ENCODE measurements at places on chromosomes 4 and X. TPM values are rescaled to one million over a fixed set of nuclear protein-coding genes. Genes with fewer than 3 reads are reported as not detected.
A peak's percentile ranks its signal among the peaks of the same experiment; 100 is the strongest.

DNA sequence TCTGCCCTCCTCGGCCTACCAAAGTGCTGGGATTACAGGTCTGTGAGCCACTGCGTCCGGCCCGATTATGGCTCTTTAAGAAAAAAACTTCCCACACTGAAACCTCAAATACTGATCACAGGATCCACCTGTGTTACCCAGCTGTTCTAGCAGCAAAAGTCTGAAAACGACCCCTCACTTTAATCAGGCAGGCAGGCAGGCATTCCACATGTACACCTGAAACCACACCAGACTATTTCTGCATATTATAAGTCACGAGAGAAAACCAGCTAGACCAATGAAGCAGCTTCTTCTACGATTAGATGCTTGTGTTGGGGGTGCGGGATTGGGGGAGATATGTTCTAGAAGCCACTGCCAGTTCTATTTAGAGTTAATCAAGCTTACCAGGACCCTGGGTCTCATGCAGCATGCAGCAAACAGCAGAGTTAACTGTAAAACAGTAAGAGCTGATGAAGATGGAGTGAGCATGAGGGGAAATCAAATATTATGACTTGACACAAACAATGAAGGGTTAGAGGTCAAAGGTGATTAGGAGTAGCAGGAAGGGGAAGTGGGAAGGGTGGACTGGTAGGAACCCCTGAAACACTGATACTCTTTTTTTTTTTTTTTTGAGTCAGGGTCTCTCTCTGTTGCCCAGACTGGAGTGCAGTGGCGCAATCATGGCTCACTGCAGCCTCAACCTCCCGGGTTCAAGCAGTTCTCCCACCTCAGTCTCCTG is 18.9 kb upstream of the NKRF start:
- H3K4me3 ChIP-seq, result no peak overlapping the region
- no peaks in the 10 kb centered on the region for H3K27me3 ChIP-seq
- H3K4me1 ChIP-seq, result no peaks in the 10 kb centered on the region
- H3K27ac ChIP-seq, result no peak overlapping the region
- peaks cover 52% of the 10 kb centered on the region for H3K36me3 ChIP-seq

DNA sequence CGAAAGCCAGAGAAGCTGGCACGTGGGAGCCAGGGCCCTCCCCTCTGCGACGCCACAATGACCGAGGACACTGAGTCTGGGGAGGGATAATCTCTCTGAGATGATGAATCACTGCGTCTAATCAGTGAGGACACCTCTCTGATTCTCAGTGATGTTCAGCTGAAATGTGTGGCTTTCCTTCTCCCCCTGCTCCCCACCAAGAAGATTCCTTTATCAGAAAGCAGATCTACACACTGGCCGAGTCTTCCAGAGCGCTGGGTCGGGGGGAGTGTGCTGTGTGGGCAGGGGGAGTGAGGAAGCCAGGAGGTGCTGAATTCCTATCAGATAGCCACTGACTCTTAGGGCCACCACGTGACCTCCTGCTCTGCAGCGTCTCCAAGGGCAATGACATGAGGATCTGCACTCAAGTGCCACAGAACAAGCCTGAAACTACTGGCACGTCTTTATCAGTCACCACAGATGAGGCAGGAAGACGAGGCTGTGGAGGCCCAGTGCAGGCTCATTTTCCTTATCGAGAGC is 89.2 kb downstream of the GATB start:
- H3K27ac ChIP-seq, result no peak overlapping the region
- H3K4me1 ChIP-seq, result no peaks in the 10 kb centered on the region
- no peaks in the 10 kb centered on the region for H3K36me3 ChIP-seq
- no peaks in the 10 kb centered on the region for H3K27me3 ChIP-seq

The MCF2 gene
- 0.89 TPM for total RNA-seq

GRCh38 chr4:108109997-108110416 is 58.7 kb downstream of the LEF1 start:
- H3K27ac ChIP-seq, result peak overlapping the region; percentile 89
- no peaks in the 10 kb centered on the region for H3K27me3 ChIP-seq
- peaks cover 85% of the 10 kb centered on the region for H3K4me1 ChIP-seq

GRCh38 chr4:112516066-112516470 is at the start of gene NEUROG2:
TSS of gene NEUROG2 (minus strand) at chr4:112516180. CDS start at chr4:112515475, 705 bp downstream.
- H3K27me3 ChIP-seq, result peaks cover 83% of the 10 kb centered on the region
- no peak within 1 kb of the TSS for H3K27ac ChIP-seq
- H3K4me1 ChIP-seq, result peaks cover 50% of the 10 kb centered on the region
- no peak for DNase-seq
- H3K36me3 ChIP-seq, result no peaks in the 10 kb centered on the region

DNA sequence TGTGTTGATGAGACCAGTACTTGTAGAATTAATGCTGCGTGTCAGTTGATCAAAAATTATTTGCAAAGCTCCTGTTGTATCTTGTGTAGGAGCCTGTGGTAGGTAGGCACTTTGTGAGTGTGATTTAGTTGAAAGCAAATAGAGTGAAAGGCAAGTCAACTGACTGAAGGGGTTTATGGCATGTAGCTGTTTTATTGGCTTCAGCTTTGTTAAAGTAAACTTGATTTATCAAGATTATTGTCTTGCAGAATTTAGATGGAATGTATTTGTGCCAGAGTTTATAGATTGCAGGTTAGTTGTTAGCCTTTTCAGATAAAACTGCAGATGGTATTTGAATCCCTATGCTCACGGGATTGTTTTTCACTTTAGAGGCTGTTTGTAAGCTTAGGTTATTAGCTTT is 128.0 kb downstream of the FRAS1 start:
- H3K4me3 ChIP-seq, result no peak overlapping the region
- H3K4me1 ChIP-seq, result no peaks in the 10 kb centered on the region
- no peaks in the 10 kb centered on the region for H3K36me3 ChIP-seq
- DNase-seq, result no peak
- no peak overlapping the region for H3K27ac ChIP-seq
- H3K27me3 ChIP-seq, result no peaks in the 10 kb centered on the region

The GAB3 gene
- 3.5 TPM for total RNA-seq

DNA sequence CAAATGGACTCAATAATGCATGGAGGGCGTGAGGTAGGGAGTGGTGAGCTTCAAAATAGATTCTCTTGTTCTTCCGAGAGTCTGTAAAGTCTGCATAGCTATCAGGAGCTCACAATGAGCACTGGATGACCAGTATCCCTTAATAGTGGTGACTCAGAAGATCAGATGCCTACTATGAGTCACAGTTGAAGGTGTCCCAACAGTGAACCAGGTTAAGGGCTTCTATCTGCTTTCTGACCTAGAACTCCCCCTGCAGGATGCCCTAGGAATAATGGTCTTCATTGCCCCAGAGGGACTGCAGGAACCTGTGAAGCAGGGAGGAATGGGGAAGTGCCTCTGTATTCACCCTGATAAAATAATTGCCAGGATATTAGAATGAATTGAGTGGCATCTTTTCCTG is 22.1 kb downstream of the DGKK start:
- no peak for DNase-seq
- peaks cover 3% of the 10 kb centered on the region for H3K27me3 ChIP-seq
- H3K27ac ChIP-seq, result no peak overlapping the region
- no peak overlapping the region for H3K4me3 ChIP-seq
- no peaks in the 10 kb centered on the region for H3K4me1 ChIP-seq

The PNMA6A gene
- 0.25 TPM for total RNA-seq

- H3K27me3 ChIP-seq, result no peaks in the 10 kb centered on the region
- H3K4me3 ChIP-seq, result no peak overlapping the region
- no peaks in the 10 kb centered on the region for H3K36me3 ChIP-seq
- no peaks in the 10 kb centered on the region for H3K4me1 ChIP-seq
Observed at GRCh38 chr4:101730291-101731117, 60.0 kb upstream of the BANK1 start.

The CLDN22 gene
- total RNA-seq, result not detected

- peaks cover 12% of the 10 kb centered on the region for H3K4me1 ChIP-seq
- no peaks in the 10 kb centered on the region for H3K36me3 ChIP-seq
- H3K4me3 ChIP-seq, result no peak overlapping the region
- peak; percentile 35 for DNase-seq
Observed at GRCh38 chrX:37825215-37825842, 22.0 kb downstream of the DYNLT3 start.

GRCh38 chr4:10704430-10704810 is 19.9 kb upstream of the CLNK start:
- H3K4me1 ChIP-seq, result no peaks in the 10 kb centered on the region
- H3K27me3 ChIP-seq, result no peaks in the 10 kb centered on the region
- H3K4me3 ChIP-seq, result no peak overlapping the region
- no peak for DNase-seq
- no peak overlapping the region for H3K27ac ChIP-seq
- H3K36me3 ChIP-seq, result no peaks in the 10 kb centered on the region

The SMARCAD1 gene
- total RNA-seq, result 10.7 TPM

DNA sequence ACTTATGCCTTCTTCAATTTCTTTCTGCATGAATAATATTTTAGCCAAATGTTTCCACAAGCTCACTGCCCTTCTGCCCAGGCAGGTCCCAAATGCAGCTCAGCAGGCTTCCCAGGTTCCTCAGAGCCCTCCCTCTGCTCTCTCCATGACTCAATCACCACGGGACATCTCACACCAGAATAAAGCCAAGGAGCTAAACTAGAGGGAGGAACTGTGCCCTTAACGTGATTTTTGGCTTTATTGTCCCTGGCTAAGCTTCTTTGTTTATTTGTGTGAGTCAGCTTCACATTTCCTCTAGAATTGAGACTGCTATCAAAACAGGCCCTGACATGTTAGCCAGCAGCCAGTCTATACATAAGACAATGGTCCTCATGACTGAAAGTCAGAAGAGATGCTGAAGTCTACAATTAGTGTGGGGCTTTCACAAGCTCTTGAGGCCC is 186.4 kb upstream of the GALNT7 start:
- no peak overlapping the region for H3K4me3 ChIP-seq
- H3K36me3 ChIP-seq, result no peaks in the 10 kb centered on the region
- H3K27me3 ChIP-seq, result no peaks in the 10 kb centered on the region
- no peaks in the 10 kb centered on the region for H3K4me1 ChIP-seq

- no peak overlapping the region for H3K27ac ChIP-seq
- no peaks in the 10 kb centered on the region for H3K27me3 ChIP-seq
- no peak for DNase-seq
- H3K36me3 ChIP-seq, result no peaks in the 10 kb centered on the region
Observed at GRCh38 chr4:115433491-115433890, 320.1 kb upstream of the NDST4 start.

DNA sequence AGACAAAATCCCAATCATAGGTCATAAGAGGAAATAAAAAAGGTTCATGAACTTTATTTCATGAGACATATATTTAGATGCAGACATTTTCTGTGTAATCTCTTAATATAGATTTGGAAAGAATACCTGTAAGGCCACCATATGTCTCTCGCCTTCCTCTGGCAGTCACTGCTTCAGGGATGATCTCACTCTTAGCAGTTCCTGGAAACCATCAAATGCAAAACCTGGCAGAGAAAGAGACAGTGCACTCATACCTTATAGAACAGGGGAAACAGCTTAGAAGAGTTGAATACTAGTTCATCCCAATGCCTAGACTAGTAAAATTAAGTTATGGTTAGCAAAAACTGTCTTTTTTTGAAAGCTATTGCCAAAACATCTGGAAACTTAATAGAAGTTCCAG is 243.3 kb downstream of the GASK1B start:
- H3K27ac ChIP-seq, result no peak overlapping the region
- no peaks in the 10 kb centered on the region for H3K4me1 ChIP-seq
- H3K27me3 ChIP-seq, result no peaks in the 10 kb centered on the region
- DNase-seq, result no peak
- no peak overlapping the region for H3K4me3 ChIP-seq
- H3K36me3 ChIP-seq, result no peaks in the 10 kb centered on the region

DNA sequence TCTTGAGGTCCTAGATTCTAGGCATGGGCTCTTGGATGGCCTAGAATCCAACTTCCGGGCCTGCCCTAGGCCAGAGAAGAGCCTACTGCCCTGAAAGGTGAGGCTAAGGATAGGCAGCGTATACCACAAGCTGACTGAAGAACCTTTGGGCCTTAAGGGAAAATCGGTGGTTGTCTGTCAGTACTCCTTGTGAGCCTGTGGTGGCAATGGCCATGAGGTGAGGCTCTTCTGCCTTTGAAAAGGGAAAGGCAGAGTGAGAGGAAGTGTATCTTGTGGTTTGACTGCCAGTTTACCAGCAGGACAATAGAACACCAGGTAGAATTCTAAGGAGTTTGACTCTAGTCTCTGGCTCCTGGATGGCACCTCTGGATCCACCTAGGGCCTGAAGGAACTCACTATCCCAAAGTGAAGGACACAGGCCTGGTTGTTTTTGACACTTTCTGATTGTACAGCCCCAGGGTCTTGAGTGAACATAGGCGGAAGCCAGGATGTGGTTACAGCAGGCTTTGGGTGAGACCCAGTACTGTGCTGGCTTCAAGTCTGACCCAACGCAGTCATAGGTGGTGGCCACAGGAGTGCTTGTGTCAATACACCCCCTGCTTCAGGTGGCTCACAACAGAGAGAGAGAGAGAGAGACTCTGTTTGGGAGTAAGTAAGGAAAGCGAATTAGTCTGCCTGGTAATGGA is 20.9 kb downstream of the ITIH6 start:
- H3K4me1 ChIP-seq, result peaks cover 13% of the 10 kb centered on the region
- peak; percentile 25 for DNase-seq
- no peaks in the 10 kb centered on the region for H3K27me3 ChIP-seq
- no peak overlapping the region for H3K4me3 ChIP-seq
- no peaks in the 10 kb centered on the region for H3K36me3 ChIP-seq
- H3K27ac ChIP-seq, result no peak overlapping the region

The AMBN gene
- not detected for total RNA-seq

The UGT2B10 gene
- not detected for total RNA-seq

- H3K27ac ChIP-seq, result no peak overlapping the region
- no peak for DNase-seq
- no peak overlapping the region for H3K4me3 ChIP-seq
- H3K36me3 ChIP-seq, result no peaks in the 10 kb centered on the region
Observed at GRCh38 chr4:2295500-2295899, 33.6 kb upstream of the MXD4 start.

GRCh38 chr4:4960574-4960973 is 58.7 kb downstream of the CYTL1 start:
- no peaks in the 10 kb centered on the region for H3K36me3 ChIP-seq
- no peaks in the 10 kb centered on the region for H3K27me3 ChIP-seq
- no peaks in the 10 kb centered on the region for H3K4me1 ChIP-seq
- DNase-seq, result no peak
- H3K4me3 ChIP-seq, result no peak overlapping the region

The CCDC158 gene
- total RNA-seq, result not detected

The DLG3 gene
- 6.6 TPM for total RNA-seq

- H3K27ac ChIP-seq, result no peak overlapping the region
- no peak overlapping the region for H3K4me3 ChIP-seq
- H3K27me3 ChIP-seq, result no peaks in the 10 kb centered on the region
- no peak for DNase-seq
Observed at GRCh38 chr4:162644346-162644745, 480.5 kb upstream of the FSTL5 start.

The CT45A10 gene
- total RNA-seq, result not detected

The IBSP gene
- not detected for total RNA-seq

DNA sequence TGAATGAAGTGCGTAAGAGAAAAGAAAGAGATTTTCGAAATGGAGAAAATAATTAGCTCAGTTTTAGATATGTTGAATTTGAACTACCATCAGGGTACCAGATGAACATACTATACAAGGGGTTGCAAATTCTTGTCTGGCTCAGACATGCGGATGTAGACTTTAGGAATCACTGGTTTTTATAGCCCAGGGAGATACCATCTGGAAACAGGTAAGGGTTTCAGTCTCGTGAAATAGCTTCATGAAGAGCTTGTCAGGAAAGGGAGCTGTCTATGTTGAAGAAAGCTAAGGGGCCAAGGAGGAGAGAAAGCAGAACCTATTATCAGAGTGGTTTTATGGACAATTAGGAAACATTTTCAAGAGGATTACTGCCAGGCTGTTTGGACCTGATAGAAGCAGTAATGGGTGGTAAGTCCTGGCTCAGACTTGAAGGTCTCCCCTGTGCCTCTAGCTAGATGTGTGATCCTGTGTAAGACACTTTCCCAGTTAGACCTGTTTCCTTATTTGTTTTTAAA is 6.7 kb downstream of the RAB9A start:
- peaks cover 2% of the 10 kb centered on the region for H3K36me3 ChIP-seq
- no peaks in the 10 kb centered on the region for H3K27me3 ChIP-seq
- H3K27ac ChIP-seq, result no peak overlapping the region
- DNase-seq, result no peak
- H3K4me1 ChIP-seq, result peaks cover 39% of the 10 kb centered on the region

The FNIP2 gene
- total RNA-seq, result 7.5 TPM

The GAGE1 gene
- total RNA-seq, result not detected

The SULT1E1 gene
- total RNA-seq, result not detected
